ENCODE measurements at places on chromosomes 6 and 20. TPM values are rescaled to one million over a fixed set of nuclear protein-coding genes. Genes with fewer than 3 reads are reported as not detected.

GRCh38 chr20:42340368-42340767 is 722.2 kb upstream of the CHD6 start:
- no peak for DNase-seq

DNA sequence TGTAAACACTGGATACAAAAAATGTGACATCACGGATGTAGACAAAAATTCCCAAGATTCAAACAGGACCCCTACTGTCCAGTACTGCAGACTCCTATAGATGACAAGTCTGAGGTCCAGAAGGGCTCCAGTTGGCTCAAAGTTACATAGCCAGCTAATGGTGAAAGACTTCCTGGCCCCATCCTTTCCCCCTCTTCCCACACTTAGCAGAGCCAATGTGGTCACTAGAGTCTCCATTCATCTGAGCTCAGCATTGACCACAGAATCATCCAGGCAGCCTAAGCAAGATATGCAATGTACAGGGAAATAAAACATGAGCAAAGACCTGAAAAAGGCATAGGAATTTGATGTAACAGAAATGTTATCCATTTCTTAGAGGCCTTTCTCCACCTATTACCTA is 180.5 kb downstream of the ADAT2 start:
- DNase-seq: no peak

- no peak for DNase-seq
Observed at GRCh38 chr6:149985481-149985937, 21.8 kb downstream of the ULBP1 start.

DNA sequence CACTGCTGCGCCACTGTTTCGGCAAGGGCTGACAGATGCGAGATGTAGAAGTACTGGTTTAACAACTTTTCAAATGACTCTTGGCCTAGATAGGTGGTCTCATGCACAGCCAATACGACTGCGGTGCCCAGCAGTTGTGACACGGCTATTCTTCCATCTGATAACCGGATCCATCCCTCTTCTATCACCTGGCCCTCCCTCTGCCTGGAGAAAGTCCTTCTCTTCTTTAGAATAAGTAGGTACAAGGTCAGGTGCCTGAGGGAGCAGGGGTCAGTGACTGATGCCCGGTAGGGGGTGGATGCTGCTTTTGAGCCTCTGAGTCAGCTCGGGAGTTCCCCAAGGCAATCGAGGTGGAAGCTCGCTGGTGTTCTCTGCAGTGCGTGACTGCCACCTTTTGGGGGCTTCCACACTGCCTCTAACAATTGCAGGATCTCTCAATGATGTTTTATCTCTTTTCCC is 166.8 kb upstream of the GRIK2 start:
- no peak for DNase-seq

- DNase-seq: no peak
Observed at GRCh38 chr6:111773501-111774345, 99.5 kb downstream of the FYN start.

DNA sequence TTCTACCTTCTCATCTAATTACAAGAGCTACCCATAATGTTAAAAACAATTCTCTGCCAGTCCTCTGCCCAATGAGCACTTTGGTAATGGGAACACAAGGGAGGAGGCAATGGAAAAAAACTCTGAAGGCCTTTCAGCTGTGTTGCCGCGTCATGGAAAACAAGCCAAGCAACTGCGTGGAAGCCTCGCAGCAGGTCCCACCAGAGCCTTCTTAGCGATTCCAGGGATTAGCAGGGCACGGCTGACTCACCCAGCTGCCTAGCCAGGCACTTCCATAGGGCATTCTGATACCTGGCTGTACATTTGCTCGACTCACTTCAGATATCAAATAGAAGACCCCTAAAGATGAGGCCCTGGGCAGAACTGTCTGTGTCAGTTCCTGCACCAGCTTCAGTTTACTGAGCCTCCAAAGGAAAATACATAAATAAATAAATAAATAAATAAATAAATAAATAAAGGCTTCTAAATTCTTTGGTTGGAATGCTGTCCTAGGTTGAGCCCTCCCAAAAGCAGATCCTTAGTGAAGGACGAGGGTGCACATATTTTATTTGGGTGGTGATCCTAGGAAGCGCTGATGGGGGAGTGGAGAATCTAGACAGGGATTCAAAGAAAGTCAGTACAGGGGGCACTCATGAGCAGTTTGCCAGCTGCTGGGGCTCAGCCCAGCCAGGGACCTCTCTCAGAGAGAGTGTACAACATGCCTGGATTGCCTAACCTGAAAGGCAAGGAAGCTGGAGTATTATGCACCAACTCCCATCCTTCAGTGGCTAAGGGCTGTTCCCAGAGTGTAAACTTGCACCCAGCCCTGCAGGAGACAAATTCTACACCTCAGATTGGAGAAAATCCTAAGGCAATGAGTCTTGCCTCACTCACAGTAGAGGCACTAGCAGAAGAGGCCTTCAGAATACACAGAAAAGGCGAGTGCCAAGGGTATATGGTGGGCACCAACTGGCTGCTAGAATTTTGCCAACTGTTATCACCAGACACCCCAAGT is 18.2 kb downstream of the SNAP25 start:
- DNase-seq: no peak

GRCh38 chr20:36847009-36847709 is 28.8 kb upstream of the TLDC2 start:
- no peak for DNase-seq

- no peak for DNase-seq
Observed at GRCh38 chr20:19735446-19735845, 22.6 kb upstream of the RIN2 start.

DNA sequence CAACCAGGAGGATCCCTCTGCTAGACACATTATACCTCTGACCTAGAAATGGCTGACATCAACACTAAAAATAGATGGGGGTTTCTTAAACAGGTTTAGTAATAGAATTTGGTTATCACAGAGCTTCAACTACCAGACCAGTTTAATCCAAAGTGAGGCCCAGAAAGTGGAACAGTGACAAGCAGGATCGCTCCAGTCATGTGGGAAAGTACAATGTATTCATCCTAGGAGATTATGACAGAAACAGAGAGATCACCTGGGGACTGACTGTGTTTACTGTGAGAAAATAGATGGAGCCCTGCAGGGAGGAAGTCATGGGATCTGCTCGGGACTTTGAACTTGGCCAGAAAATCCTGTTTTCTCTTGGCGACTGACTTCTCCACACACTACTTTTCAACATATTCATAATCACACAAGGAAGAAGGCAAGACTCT is 238.7 kb upstream of the SOX4 start:
- no peak for DNase-seq

DNA sequence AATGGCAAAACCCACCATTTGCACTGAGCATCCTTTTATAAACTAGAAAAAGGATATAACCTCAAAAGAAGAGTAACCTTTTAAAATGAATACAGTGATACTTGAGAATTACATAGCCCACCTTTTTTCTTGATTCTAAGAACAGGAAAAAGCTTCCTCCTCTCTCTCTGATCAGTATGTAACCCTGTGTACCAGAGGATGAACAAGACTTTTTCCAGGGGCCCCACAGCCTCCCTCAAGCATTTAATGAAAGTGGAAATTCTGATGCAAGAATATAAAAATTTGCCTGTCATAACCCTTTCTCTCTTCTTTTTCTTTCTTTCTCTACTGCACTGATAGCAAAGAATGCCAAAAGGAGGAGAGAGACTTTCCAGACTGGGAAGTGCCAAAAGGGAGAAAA is 64.2 kb upstream of the BTN3A2 start:
- no peak for DNase-seq

GRCh38 chr6:127190552-127190951 is 72.1 kb downstream of the RSPO3 start:
- no peak for DNase-seq

- DNase-seq: no peak
Observed at GRCh38 chr6:128139519-128139918, 238.7 kb upstream of the THEMIS start.

DNA sequence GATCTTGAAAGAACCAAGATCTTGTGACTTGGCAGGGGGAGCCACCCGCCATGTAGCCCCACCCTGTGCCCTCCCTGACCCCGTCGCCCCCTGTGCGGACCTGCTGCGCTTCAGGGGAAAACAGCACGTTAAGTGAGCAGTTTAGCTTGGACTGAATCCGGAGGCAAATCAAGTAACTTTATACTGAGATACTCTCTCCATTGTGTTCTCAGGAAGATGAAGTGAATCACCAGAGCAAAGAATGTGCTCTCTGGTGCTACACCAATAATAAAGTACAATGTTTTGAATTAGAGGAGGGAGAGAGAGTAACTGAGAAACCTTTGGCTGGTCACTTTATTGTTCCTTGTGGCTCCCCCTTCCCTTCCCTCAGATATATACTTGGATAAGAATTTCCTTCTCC is 83.4 kb downstream of the TXNDC5 start:
- DNase-seq: no peak

DNA sequence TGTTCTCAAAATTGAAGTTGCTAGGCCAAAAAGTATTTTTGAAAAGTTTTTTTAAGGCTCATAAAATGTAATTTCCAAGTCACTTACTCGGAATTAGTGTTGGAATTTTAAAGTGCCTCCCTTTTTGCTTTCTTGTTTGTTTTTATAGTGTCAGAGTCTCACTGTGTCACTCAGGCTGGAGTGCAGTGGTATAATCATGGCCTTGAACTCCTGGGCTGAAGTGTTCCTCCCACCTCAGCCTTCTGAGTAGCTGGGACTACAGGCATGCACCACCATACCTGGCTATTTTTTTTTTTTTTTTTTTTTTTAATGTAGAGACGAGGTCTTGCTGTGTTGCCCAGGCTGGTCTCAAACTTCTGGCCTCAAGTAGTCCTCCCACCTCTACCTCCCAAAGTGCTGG is 40.0 kb upstream of the GNRH2 start:
- DNase-seq: no peak

DNA sequence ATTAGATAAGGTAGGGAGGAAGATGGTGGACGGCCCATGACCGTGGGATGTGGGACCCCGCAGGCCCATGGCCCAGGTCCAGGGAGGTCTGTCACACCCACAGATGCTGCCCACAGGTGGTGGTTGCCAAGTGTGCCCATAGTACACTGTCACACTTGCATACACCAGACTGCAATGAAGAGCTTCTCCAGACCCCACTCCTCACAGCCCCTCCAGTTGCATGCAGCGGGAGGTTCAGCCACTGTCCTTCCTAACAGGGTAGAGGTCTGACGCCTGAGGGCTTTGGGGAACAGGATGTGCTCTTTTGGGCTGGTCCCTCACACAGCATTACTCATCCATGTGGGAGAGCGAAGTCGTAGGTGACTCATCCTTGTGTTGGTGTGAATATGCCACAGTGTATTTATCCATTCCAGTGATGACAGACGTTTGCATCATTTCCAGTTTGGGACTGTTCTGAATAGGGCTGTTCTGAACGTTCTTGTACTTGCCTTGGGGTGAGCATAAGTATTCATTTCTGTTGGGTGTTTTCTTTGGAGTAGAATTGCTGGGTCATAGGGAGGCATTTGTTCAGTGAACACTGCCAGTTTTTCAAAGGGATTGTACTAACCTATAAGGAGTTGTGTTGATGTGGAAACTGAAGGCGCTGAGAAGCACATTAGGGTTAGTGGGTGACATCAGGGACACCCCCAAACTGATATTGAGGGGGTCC is 10.1 kb upstream of the PYGB start:
- no peak for DNase-seq

GRCh38 chr6:157668009-157668401 is 155.0 kb upstream of the SNX9 start:
- no peak for DNase-seq

DNA sequence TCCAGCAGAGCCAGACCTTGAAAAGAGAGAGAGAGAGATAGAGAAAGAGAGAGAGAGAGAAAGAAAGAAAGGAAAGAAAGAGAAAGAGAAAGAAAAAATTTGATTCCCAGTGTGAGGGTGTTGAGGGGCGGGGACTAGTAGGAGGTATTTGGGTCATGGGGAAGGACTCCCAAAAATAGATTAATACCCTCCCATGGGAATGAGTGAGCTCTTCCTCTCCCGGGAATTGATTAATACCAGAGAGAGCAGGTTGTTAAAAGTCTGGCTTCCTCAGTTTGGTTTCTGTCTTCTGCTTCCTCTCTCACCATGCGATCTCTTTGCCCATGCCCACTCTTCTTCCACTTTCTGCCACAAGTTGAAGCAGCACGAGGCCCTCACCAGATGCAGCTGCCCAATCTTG is 28.8 kb upstream of the CFAP206 start:
- DNase-seq: no peak

DNA sequence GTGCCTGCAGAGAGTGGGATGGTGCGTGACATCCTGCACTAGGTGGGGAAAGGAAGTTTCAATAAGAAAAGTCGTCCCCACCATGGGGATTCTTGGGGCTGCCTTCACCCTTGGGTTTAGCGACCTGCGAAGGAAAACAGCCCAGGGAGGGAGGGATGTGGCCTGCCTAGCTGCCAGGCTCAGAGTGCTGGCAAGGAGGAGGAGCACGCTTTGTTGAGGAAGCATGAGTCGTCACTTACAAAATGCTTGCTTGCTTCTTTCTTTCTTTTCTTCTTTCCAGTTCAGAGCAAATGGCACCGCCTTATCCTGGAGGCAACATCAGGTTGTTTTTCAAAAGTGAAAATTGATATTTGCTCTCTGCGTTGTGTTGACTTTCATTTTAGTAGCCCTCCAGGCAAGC is 123.2 kb downstream of the TFAP2C start:
- DNase-seq: no peak

- DNase-seq: no peak
Observed at GRCh38 chr6:28737750-28738395, 185.9 kb downstream of the TRIM27 start.

DNA sequence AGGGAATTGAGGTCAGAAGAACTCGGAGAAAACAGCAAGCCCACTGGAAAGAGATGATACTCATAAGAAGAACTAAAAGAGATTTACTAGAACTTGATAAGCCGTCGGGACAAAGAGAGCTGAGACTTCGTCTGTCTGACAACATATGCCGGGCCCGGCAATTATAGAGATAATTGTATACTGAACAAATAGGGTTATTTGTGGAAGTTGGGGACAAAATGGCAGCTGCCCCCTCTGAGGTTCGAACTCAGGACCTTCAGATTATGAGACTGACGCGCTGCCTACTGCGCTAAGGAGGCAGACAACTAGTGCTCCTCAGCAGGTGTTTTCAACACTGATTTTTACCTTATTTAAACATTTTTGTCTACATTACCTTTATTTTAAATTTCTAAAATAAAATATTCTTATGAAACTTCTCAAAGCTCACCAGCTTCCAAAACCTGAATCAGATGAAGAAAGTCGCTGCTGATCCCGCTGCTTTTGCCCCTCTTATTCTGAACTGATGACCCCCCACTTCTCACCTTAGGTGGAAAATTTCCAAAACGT is 29.3 kb upstream of the TRIM27 start:
- DNase-seq: no peak

GRCh38 chr6:37845026-37845911 is 25.7 kb downstream of the ZFAND3 start:
- no peak for DNase-seq

GRCh38 chr20:2108987-2109386 is 7.4 kb downstream of the STK35 start:
- DNase-seq: no peak

- DNase-seq: no peak
Observed at GRCh38 chr6:20173833-20174792, 38.2 kb downstream of the MBOAT1 start.

The ARFRP1 gene
- 46.1 TPM for total RNA-seq

The LHFPL5 gene
- total RNA-seq: not detected

The ANGPT4 gene
- 0.35 TPM for total RNA-seq

The BPIFA1 gene
- total RNA-seq: not detected

The SYNDIG1 gene
- 0.80 TPM for total RNA-seq

The RIPOR3 gene
- total RNA-seq: 19.2 TPM

The VPS52 gene
- 69.6 TPM for total RNA-seq

The FAM83B gene
- 12.2 TPM for total RNA-seq

The LST1 gene
- total RNA-seq: not detected

The NUS1 gene
- total RNA-seq: 30.2 TPM

The SLC13A3 gene
- 19.7 TPM for total RNA-seq

The WFDC10B gene
- not detected for total RNA-seq

The SEL1L2 gene
- total RNA-seq: not detected

The DOK5 gene
- 3.7 TPM for total RNA-seq

The TREML2 gene
- not detected for total RNA-seq
